ENCODE measurements at places on chromosomes 13 and 19.

DNA sequence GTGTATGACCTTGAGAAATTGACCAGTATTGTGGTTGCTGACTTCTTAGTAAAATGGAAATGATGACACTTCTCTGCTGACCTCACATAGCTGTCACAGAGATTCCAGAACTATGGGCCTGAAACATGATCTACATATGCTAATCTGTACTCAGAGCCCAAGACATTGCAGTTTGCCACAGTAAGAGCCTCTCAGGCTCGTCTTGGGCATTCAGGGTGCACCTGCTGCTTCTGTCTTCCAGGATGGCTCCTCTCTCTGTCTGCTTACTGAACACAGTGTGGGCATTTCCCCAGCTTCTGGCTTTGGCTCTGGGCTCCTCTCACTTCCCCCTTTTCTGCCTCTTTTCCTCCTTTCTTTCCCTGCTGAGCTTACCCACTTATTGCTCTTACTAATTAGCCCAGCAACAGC is 22.3 kb upstream of the SLC46A3 start:
- no peak for DNase-seq

DNA sequence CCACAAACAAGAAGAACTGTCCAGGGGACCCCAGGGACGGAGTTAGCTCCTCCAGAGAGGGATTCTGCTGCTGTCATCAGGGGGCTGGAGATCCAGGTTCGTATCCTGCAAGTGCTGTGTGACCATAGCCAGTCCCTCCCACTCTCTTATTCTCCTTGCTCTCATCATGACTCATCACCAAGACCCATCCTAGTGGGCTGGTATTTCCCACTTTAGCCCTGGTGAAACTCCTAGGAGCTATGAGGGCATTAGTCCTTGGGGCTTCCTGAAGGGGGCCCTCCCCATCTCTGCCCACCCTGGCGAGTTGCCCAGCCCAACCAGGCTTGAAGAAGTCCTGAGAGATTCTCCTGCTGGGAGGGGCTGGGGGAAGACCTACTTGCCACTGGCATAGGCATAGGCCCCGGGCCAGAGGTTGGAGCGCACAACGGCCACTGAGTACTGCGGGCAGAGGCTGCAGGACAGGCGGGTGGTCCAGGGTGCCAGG is 7.5 kb upstream of the DMWD start:
- DNase-seq, result no peak

DNA sequence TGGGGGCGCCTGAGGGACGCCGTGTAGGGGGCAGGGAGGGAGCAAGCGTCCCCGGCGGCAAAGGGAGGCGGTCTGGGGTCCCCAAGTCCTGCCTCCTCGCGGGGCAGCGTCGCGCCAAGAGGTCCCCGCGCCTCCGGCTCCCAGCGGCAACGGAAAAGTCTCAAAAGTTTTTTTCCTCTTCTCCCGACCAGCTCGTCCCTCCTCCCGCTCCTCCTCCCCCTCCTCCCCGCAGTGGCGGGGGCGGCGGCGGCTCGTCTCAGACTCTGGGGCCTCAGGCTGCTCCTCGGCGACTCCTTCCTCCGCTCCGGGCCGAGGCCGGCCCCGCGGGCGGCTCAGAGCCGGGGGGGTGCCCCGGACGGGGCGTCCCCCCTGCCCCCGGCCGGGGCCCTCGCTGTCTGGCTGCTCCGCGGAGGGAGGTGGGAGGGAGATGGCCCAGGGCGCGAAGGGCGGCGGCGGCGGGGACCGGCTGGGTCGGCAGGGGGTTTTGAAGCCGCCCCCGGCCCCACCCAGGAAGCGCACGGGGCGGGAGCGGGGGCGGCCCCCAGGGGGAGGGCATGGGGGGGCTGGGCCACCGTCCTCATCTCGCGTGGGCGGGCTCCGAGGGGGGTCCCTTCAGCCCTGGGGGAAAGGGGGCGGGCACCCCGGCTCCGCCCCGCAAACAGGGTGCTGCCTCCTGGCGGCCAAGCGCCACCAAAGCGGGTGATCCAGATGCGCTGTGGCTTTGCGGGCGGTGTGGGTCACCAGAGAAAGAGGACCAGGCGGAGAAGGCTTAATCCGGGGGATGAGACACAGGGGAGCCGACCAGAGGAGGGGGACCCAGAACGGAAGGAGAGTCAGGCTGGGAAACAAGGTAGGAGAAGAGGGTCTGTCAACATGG is at the start of gene TGFB1:
TGFB1 (minus strand) TSS at position 457 of the 877 bp plus-strand sequence. CDS start 878 bp downstream, outside the sequence.
- DNase-seq, result peak; percentile 71

GRCh38 chr13:21231426-21231940 is 55.0 kb downstream of the MRPL57 start:
- no peak for DNase-seq

- no peak for DNase-seq
Observed at GRCh38 chr13:48624858-48625257, 28.9 kb upstream of the CYSLTR2 start.

- DNase-seq, result no peak
Observed at GRCh38 chr13:76944456-76944855, 3.9 kb upstream of the ACOD1 start.

DNA sequence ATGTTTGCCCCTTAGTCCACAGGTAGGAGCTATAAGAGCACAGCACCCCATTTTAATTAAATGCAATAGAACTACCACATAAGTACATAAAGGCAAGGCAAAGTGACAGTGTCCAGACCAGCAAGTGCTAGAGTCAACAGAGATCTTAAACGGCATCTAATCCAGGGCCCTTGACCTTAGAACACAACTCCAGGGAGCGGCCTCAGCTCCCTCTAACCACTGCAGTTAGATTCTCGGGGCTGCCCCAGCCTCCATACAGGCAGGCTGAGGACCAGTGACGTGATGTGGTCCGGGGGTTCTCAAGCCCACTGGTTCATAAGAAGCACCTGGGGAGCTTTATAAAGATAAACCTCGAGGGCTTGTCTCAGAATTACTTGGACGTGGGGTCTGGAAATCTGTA is 10.0 kb upstream of the ATP12A start:
- DNase-seq, result no peak

- no peak for DNase-seq
Observed at GRCh38 chr19:11729586-11729985, 9.2 kb downstream of the ZNF823 start.

- DNase-seq, result no peak
Observed at GRCh38 chr19:38739440-38740256, 4.6 kb downstream of the CAPN12 start.

DNA sequence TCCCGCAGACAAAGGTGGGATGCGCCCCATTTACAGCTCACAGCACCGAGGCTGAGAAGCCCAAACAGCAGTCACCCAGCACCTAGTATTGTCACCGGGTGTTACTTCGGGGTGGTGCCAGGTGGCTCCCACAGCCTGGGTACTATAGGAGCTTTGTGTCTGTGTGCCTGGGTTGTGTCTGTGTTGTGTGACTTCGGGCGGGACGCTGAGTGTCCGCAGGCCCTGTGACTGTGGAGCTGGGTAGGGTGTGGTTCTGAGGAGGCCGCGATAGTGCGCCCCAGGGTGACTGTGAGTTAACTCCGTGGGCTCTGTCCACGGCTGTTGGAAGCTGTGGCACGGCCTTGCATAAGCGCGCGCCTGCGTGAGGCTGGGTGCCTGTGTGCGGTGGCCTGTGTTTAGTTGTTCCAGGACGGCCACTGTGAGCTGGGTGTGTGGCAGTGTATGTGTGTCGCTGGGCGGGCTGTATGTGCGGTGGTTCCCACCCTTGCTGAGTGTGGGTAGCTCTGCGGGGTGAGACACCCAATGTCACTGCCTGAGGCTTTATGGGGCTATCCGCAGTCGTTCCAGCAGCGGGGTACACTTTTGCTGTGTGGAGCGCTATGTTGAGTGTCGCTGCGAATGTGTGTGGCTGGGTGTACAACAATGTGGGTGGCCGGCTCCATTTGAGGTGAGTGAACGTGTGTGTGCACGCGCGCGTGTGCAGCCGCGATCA is 559 bp upstream of the SSBP4 start:
- DNase-seq, result no peak

- peak; percentile 51 for DNase-seq
Observed at GRCh38 chr19:45607071-45608029, 5.3 kb upstream of the GPR4 start.

- DNase-seq, result no peak
Observed at GRCh38 chr13:28163587-28163986, 25.2 kb downstream of the PAN3 start.

DNA sequence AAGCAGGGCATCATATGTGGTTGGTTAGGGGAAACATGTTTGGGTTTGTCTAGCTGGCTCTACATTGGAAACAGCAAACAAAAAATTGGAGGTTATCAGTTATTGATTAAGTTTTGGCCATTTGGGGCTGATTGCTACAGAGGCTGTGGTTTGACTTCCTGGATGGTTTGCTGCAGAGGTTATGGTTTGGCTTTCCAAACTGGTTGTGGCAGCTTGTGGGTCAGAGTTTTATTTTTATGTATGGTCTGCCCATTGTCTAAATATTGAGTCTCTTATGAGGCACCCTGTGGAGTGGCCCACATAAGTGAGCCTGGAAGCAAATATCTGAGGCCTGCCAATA is 261.6 kb downstream of the GPC5 start:
- DNase-seq, result no peak

GRCh38 chr19:21568816-21569493 is 63.6 kb downstream of the ZNF429 start:
- DNase-seq, result peak; percentile 78

- DNase-seq, result no peak
Observed at GRCh38 chr19:5951338-5951861, 26.5 kb downstream of the RANBP3 start.

DNA sequence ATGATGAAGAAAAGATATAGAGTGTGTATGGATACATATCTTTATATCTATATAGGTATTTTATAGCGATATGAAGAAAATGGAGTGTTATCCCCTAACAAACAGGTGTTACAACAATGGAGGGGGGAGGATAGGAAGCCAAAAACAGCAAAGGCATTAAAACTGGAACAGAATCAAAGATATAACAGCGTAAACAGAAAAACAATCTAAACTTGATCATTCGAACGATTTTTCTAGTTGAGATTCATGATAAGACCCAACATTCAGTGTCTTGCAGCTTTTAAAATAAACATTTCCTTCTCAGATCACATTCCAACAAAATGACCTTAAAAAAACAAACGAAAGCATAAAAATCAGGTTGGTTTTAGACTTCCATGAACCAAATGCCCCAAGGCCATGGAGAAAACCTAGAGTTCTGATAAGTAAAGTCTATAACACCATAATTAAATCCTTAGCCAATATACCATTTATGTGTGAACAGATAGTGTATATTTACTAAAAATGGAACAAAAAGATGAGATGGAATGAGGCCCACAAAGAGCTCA is 55.7 kb downstream of the CAB39L start:
- no peak for DNase-seq

DNA sequence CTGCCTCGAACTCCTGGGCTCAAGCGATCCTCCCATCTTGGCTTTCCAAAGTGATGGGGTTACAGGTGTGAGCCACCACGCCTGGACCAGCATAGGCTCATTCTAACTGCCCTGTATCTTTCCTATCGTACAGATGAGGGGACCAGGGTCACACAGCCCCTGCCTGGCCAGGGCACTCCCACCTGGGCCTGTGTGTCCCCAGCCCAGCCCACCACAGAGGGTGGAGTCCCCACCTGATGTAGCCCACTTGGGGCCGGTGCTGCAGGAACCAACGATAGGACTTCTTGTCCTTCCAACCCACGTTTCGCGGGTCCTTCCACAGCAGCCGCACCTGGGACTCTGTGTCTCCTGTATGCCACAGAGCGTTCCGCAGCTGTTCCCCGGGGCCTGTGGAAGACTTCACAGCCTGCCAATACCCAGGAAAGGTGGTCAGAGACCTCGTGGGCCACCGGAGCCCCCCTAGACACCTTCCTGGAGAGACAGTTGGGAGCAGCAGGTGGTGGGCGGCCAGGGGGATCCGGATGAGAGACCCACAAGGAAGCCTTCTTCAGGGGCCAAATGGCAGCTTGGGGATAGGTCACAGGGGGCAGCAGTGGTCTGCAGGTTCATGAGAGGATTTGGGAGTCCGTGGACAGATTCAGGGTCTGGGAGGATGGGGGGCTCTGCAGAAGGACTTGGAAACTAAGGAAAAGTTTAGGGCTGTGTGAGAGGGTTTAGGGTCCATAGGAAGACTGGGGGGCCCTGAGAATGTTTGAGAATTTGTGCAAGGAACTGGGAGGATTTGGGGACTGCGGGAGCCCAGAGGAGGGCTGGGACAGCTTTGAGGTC is 6.9 kb downstream of the COMP start:
- DNase-seq, result no peak

Measured in NCI-H526 (cell line).